ENCODE measurements at places on chromosomes 4 and X.

GRCh38 chr4:38818441-38818976 lies 13.9 kb upstream of the TLR1 start:
- no peak for DNase-seq

GRCh38 chr4:101264512-101264911 lies 82.8 kb downstream of the PPP3CA start:
- no peak for DNase-seq

DNA sequence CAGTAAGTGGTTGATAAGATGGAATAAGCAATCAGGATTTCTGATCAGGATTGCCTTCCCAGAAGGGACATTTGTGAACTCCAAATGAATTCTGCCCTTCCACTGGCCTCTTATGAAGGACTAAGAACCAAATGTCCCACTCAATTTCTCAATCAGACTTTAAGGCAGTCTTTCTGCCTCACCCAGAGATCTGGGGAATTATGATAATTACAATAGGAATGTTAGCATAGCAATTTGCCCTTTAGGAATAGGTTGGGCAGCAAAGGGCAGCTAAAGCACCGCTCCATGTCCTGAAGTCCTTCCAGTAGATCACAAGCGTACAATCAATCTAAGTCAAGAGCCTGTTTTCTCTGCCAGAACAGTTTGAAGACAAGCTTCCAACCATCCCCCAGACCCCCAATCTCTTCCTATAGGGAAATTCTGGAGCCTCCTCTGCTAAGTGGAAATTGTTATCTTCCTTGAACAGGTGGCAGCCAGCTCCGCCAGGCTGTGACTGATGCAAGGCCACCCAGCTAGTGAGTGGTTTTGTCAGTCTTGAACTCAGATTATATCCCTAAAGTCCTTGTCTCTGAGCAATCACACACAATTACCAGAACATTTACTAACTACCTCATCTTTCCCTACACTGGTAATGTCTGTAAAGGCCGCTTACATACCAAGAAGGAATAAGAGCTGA lies 18.6 kb downstream of the NKX3-2 start:
- DNase-seq, result no peak

- no peak for DNase-seq
Measured at GRCh38 chr4:13483136-13483767, 888 bp downstream of the RAB28 start.

DNA sequence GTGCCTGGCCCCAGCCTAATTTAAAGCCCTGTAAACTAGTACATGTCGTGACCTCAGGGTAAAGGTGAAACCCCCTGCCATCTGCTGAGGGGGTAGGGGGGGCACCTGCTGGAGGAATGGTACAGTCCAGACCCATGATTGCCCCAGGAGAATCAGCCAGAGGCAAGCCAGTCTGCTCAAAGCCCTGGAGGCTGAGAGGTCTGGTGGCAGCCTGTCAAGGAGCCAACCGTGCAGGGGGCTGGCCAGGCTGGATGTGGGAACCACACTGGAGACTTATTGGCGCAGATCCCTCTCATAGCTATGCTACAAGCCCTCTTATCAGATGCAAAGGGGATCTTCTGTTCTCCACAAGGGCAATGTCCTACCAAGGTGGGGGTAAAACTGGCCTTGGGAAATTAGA lies 31.4 kb upstream of the PJA1 start:
- DNase-seq, result no peak

- no peak for DNase-seq
Measured at GRCh38 chr4:100130491-100130890, 59.8 kb downstream of the DDIT4L start.

DNA sequence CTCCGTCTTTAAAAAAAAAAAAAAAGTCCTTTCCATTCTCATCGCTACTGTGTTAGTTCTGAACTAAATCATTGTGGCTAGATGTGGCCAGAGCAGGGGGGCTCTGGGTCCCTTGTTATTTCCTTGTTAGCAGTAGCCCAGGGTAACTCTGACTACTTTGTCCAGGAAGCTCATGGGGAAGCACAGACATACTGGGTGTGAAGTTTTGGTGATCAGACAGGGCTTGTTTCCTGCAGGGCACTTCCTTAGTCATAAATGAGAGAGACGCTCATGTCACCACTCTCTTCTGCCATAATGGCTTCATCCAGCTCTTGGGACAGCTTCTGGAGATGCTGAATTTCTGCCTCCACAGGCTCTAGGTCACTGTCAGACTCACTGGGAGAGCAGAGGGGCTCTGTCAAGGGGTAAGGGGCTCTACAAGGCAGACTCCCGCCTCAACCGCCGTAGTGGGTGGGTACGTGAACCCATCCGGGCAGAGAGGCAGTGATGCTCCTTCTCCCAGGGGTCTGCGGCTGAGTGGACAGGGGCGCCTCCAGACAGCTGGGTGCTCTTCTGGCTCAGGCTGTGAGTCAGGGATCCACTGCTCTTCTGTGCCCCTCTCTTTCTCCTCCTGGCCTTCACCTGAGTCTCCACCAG lies 12.9 kb downstream of the STIM2 start:
- DNase-seq, result no peak

GRCh38 chr4:1723131-1723801 lies 1.9 kb downstream of the TACC3 start:
- DNase-seq, result peak; percentile 36

DNA sequence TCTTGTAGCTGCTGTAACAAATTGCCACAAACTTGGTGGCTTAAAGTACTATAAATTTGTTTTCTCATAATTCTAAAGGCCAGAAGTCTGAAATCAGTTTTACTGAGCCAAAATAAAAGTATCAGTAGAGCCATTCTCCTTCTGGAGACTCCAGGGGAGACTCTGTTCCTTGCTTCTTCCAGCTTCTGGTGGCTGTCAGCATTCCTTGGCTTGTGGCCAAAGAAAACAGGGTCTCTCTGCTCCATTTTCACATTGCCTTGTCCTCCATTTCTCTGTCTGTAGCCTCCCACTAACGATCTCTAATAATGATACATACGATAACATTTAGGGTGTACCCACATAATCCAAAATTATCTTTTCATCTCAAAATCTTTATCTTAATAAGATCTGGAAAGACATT lies 200.4 kb downstream of the MAB21L2 start:
- DNase-seq, result no peak

DNA sequence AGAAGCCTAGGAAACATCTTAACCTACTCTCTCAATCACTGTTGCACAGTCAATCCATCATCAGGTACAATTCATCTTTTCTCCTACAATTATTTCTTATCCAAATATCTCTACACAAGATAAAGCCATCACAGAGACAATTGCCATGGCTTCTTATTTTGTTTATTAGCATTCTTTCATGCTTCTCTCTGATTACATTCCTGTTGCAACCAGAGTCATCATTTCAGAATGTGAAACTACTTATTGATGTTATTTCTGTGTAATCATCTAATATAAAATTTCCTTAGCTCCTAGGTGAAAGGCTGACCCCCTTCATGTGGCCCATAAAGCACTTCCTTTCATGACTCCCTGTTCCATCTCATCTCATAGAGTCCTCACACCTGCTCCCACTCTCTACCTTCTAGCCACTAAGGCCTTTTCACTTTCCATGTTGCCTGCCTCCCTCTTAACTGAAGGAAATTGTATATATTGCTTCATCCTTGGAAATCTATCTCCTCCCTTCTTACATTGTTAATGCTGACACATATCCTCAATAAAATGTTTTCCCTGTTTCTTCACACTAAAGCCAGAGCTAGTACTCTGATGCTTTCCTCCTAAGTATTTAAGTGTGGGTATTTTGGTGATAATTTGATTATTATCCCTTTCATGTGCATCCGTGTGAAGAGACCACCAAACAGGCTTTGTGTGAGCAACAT lies 829.9 kb downstream of the FAT4 start:
- DNase-seq, result no peak

- DNase-seq, result no peak
Measured at GRCh38 chr4:1991596-1992434, 17.0 kb downstream of the NELFA start.

DNA sequence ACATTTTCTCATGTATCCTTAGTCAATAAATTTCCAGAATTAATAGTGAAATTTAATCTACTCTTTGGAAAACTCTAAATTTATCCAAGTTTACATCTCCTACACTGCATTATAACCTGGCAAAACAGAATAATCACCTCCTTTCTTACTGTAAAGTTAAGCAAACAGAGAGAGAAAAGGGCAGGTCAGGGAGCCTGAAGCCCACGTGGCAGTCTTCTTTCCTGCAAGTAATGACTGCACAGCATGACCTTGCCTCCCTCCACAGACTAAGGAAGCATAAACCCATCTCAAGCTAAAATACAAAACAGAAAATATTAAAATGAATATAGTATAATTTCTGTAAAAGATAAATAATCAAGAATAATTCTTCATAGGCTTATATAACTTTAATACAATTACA lies 1153.0 kb downstream of the C4orf33 start:
- no peak for DNase-seq

Data from stimulated activated CD4-positive, alpha-beta T cell treated with anti-CD3 and anti-CD28 coated beads, TNF-alpha, amount 100 ng/mL, for 4 hours (primary cell).